Left cardiac atrium (tissue), 4 donors: ENCODE measurements at places on chromosomes 12 and 14. TPM values are rescaled to one million over a fixed set of nuclear protein-coding genes. Genes with fewer than 3 reads are reported as not detected.
A peak's percentile ranks its signal among the peaks of the same experiment; 100 is the strongest.

DNA sequence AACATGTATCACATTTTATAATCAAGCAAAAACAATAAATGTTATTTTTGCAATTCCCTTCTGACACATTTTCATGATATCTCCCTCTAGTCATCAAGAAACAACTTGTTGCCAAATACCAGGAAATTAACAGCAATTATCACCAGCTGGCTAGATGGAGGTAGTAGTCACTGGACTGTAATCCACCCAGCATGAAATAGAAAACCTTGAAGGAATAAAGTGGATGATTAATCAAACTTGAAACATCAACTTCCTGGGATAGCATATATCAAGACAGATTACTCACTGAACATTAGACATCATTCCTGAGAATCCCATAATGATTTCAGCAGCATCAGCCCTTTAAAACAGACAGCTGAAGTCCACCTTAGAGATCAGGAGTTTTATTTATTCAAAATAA lies 259.0 kb downstream of the CCDC59 start:
- DNase-seq, result no peak

DNA sequence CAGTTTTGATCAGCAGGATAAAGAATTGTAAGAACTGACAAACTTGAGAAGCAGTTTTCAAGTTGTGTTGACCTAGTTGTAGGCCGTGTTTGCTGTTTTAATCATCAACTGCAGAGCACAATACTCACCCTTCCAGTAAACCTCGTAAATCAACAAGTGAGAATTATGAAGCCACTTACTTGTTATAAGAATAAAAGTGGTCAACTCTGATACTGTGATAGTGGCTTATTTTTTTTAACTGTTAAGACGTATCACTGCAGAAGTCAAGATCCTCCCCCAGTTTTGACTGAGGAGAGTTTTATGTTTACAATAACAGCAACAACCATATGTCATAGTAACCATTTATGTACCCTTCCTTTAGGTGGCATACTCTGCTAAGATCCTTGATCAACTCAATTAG lies 100.8 kb upstream of the DACT1 start:
- DNase-seq, result no peak

- no peak for DNase-seq
Measured at GRCh38 chr12:103046154-103046553, 88.7 kb downstream of the ASCL1 start.

GRCh38 chr12:26810330-26810729 lies 22.7 kb downstream of the ITPR2 start:
- DNase-seq, result peak; percentile 73

- no peak for DNase-seq
Measured at GRCh38 chr14:99454246-99454645, 26.4 kb downstream of the SETD3 start.

DNA sequence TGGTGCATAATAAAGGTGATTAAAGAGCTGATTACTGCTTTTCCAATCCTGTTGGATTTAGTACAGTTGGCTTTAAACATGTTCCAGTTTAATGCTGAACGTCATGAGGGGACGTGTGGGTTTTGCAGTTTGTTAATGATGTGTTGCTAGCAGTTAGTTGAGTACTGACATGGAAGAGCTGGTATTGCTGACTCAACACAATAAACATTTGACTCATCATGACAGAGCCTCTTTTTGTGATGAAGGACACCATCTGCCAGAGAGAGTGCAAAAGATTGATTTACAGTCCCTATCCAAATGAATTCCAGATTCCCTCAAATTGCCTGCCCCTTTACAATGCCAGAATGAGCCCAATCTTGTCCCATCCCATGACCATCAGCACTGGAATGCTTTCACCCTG lies 346.2 kb upstream of the PRICKLE1 start:
- DNase-seq, result no peak

DNA sequence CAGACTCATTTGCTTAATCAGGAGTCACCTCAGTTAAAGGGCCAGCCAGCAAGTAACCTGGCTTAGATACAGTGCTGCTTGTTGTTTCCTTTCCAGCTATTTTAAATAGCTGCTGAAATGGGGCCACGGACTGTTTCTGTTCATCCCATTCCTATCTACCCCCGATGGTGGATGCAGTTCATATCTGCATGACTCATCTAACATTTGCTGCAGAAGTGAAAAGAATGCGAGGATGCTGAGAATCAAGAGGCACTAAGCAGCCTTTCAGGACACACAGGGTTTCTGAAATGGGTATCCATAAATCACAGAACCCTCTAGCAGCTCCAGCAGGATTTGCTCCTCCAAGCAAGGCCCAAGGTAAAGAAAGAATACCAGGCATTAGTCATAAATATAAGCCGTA lies 60.2 kb upstream of the RTRAF start:
- no peak for DNase-seq

GRCh38 chr12:50032515-50032853 lies 7.2 kb upstream of the RACGAP1 start:
- DNase-seq, result no peak

Gene RNASE7
- not detected for total RNA-seq

Gene TAS2R7
- not detected for total RNA-seq

Gene RPL10L
- not detected for total RNA-seq

DNA sequence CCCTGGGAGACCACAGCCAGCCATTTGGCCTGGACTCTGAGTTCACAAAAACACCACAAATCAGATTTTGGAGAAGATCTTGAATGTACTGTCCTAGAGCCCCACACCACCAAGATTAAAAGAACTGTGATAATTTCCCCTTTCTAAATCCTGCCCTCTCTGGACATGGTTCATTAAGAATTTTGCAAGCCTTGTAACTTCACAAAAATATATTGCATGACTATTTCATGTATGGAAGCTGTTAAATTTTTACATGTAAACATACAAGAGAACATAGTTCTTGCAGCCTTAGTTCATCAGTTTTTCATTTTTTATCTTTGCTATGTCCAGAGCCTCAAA lies 97.0 kb downstream of the SCARB1 start:
- DNase-seq, result no peak

- DNase-seq, result no peak
Measured at GRCh38 chr14:85276979-85277228, 253.0 kb upstream of the FLRT2 start.

DNA sequence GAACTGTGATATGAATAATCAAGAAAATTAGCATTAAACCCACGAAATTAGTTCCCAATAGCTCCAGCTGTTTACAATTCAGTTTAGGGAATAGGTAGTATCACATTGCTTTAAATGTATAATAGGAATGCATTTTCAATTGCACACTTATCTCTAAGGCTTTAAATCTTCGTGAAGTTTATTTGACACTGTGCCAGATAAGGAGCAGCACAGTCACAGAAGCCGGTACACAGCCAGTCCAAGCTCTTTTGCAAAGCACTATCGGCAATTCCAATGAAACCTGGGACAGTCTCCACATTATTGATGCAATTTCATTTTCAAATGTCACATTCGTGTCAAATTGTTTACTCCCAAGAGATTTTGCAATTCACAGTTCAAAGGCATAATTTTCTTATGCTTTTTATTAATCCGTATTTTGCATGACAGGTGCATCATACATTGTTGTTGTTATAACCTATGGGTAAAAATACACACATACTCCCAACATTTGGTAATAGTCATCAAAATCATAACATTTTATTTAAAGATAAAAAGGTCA lies 602.8 kb downstream of the RPS29 start:
- DNase-seq, result no peak

DNA sequence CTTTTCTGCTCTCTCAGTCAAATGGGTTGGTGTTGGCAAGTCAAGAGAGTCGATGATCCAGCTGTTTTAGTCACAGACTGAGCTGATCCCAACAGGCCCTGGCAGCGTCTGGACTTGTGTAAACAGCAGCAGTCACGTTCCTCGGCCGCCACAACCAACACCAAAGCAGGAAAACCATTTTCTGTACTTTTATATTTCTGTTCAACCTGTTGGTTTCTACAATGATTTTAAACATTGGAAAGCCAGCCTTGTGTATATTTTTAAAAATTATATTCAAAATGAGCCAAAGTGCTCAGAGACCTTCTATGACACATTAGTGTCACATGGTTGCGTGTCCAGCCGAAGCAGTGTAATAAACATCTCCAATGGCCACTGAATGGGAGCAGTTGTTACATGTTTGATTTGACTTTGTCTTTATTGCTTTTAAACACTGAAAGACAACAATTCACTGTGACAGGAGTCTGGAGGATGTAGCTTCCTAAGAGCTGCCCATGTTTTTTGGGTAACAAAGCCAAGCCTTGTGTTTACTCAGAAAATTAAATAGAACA lies 5.9 kb upstream of the SIVA1 start:
- DNase-seq, result no peak

Gene CIDEB
- total RNA-seq, result 6.9 TPM

GRCh38 chr12:53467082-53467481 lies 15.2 kb downstream of the PCBP2 start:
- no peak for DNase-seq

DNA sequence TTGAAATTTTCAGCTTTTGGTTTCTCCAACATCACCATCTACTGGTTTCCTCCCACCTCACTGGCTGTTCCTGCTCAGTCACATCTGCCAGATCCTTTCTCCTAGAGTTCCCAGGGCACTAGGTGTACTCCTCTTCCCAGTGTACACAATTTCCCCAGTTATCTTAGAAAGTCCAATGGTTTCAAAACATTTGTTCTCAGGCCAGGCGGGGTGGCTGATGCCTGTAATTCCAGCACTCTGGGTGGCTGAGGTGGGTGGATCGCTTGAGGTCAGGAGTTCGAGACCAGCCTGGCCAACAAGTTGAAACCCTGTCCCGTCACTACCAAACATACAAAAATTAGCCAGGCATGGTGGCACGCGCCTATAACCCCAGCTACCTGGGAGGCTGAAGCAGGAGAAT lies 60.7 kb downstream of the SPPL3 start:
- DNase-seq, result no peak

Gene TMEM132C
- 11.1 TPM for total RNA-seq

Gene SDSL
- total RNA-seq, result 7.0 TPM

Gene FAM181A
- not detected for total RNA-seq

DNA sequence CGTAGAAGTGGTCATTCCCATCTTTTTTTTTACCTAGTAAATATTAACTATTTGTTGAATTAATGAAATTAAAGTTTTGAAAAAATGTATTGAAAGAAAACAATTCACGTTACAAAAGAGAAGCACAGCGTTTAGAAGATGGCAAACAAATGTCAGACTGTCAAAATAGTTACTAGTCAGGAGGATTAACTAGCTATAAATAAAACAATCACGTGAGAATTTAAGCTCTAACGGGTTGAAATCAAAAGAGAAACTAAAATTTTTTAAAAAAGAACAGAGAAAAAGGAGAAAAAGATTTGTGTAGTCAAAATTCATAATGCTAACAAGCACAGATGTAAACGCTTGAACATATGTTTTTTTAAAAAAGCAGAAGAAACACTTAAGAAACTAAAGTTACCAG lies 26.4 kb downstream of the DDHD1 start:
- DNase-seq, result no peak

- no peak for DNase-seq
Measured at GRCh38 chr12:53568809-53569557, 57.2 kb downstream of the ATF7 start.

Gene ESR2
- 0.31 TPM for total RNA-seq

Gene TOMM20L
- not detected for total RNA-seq

DNA sequence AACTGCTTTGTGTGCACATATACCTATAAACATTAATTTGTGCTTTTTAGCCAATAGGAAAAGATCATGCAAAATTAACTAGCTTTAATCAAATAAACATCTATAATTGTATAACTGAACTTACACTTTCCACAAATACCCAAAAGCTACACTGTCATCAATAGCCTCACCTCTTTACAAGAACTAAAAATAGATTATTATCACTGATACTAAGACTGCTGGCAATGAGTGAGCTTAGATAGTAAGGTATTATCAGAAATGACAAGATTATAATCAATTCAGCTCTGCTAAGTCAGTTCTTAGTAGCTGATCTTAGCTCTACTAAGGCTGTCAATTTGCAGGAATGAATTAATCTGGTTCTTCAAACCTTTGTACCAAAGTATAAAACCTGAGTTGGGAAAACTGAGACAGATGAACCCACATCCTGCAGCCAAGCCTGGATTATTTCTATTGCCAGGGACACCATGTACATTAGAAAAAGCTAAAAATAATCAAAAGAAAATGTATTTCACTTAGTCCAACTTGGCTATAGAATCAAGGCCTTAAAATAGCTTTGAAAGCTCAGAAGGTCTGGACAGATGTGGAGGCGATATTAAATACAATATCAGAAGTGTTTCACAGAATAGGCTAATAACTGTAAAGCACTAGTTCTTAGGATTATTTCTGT lies 5.2 kb downstream of the FKBP3 start:
- no peak for DNase-seq

DNA sequence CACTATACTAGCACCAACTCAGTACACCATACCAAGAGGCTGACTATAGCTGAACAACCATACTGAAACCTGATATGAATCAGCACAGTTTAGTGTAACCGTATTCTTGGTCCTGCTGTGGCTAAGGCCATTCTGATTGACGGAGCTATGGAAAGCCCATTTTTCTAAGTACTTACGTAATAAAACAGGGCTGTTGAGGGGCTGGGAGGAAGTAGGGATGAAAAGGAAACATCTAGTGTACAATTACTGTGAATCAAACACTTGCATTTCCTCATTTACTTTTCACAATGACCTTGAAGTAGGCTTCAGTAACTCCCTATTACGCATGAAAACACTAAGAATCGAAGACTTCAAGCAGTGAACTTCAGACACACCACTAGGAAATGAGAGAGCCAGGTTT lies 198.2 kb downstream of the BTG1 start:
- no peak for DNase-seq

DNA sequence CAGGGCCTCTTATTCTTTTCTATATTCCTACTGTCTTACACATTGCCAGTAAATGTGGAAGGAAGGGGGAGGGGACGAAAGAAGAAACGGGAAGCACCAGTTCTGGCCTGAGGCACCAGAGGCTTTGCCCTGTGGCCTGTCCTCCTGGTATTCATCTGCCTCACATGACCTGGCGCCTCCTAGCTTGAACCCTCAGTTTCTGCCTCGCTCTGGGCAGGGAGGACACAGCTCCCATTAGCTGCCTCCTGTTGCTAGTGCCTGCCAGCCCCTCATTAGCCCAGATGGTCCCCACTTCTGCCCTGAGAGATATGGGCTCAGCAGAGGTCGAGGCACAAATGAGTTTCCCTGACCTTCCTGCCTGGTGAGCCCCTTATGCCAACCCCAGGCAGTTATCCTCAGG lies 3.0 kb upstream of the PLEKHG6 start:
- no peak for DNase-seq
